Astrocyte of the cerebellum (primary cell): ENCODE measurements at places on chromosomes 7 and 10.

DNA sequence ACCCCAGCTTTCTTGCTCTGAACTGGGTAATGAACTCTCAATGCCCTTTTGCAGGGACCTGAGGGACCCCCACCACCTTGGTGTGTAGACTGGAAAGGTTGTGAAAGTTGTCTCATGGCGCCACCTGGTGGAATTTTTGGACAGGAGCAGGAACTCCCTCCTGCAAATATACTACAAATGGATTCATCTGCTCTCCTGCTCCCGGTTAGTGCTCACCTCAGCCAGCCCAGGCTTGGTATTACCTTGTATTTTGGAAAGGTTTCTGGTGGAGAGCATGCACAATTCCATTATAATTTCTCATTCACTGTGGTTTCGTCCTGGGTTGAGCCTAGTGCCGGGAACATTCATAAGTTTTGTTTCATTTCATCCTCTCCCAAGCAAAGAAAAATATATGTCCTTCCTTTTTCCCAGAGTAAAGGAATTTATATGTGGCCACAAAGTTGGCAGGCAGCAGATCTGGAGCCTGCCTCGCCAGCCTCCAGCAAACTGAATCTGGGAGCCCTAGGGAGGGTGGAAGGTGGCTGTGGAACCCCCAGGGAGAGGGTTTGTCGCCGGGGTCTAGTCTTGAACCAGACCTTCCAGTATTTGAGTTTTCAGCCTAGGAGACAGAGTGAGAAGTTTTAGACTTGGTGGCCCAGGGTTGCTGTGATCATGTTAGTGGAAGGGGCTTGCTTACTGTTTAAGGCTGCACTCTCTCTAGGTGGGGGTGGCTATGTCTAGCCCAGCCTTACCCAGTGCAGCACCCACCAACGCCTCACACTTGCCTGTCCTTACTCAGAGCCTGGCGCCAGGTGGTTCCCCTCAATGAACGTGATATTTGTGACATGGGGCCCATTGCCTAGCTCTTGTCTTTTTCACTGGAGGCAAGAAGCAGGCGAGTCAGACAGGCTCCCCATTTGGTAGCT is 9.5 kb downstream of the FAM241B start:
- DNase-seq = peak; percentile 55

DNA sequence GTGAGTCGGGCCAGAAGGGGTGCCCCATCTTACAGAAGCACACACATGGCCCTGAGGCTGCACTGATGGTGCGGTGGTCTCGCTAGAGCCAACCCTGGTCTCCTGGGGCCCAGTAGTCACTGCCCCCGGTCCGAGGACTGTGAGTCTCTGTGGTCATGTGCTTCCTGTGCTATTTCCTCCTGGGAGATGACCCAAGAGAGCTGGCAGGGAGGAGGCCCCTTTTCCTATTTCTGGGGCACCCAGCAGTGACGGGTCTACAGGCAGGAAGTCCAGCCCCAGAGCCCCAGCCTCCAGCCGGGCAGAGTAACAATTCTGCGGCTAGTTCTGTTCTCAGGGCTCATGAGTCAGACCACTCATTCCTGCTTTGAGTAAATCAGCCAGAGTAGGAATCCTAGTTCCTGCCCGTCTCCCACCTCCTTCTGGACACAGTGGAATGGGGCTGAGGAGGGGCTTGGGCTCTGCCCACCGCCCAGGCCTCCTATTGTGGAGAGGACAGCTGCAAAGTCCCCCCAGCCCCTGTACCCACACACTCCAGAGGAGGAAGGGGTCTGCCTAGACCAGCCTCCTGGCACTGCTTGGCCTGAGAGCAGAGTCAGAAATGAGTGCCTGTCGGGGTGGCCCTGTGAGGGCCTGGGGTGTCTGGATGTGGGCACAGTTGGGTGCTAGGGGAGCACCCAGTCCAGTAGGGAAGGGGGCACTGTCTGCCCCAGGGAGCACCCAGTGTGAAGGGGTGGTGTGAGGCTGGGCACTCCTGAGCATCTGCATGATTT is 80.5 kb upstream of the PPIF start:
- DNase-seq = peak; percentile 84

DNA sequence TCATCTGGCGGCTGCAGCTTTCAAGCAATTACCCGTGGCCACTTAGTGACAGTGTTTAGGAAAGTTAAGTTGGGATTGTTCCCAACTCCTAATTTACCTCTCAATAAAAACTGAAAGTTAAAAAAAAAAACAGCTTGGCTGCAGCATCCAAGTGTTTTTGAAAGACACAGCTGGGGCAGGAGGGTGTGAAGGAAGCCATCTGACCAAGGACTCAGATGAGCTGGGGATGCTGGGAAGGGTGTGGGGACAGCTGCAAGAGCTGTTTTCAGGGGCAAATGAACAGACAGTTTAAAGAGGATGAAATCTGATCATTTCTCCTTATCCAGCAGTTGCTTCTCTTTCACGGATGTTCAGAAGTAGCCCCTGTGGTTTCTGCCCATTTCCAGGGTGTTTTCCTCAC is 129.2 kb upstream of the CDCA7L start:
- DNase-seq = no peak

DNA sequence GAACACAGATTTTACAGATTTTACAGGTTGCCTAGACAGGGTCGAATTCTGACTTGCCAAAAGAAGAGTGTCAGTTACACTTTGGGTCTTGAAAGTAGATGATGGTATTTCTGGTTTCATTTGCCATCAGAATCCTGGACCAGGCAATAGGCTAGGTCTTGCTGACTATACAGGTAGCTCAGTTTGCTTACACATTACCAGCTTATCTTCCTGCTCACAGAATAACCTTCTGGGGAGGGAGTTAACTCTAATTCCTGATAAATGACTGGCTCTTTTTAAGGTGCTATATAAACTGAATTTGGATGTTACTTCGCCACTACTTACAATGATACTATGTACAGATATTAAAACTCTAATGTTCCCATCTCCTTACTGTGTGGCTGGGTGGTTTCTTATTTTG is 39.8 kb downstream of the GBF1 start:
- DNase-seq = no peak

GRCh38 chr10:17001961-17002749 is 127.5 kb downstream of the CUBN start:
- DNase-seq = peak; percentile 99

DNA sequence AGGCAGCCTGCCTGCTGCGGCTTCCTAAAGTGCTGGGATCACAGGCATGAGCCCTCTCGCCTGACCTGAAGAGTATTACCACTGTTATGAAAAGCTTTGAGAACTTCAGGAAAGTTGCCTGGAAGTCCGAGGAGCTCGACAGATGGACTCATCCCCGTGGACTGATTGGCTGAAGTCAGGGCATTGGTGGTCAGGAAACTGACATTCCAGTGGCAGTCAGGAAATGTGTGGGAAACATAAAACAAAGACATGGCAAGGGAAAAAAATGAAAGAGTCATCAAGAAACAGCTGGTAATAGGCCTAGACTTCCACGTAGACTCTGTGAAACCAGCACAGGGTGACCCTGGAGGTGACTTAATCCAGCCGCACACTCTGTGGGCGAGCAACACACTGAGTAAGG is 123.3 kb downstream of the CDH23 start:
- peak; percentile 16 for DNase-seq

- no peak for DNase-seq
These were observed 18.3 kb downstream of the UBN2 start for GRCh38 chr7:139249179-139249810.

GRCh38 chr10:132708936-132709335 is 77.0 kb downstream of the NKX6-2 start:
- DNase-seq = no peak

DNA sequence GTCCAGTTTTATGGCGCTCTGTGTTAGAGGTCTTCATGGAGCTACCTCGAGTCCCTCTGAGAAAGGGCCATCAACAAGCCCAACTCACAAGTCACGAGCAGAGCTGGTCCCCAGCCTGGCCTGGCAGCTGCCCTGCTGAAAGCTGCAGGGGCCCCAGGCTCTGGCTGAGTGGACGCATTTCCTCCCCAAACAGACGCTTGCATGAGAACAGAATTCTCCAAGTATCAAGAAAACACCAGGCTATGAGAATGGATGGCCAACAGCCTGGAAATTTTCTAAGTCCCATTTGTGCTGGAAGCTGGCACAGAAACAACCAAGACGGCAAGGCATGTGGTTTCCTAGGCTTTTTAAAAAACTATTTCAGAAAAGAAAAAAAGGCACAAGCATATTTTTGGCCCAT is 114.8 kb downstream of the FAM53B start:
- no peak for DNase-seq

DNA sequence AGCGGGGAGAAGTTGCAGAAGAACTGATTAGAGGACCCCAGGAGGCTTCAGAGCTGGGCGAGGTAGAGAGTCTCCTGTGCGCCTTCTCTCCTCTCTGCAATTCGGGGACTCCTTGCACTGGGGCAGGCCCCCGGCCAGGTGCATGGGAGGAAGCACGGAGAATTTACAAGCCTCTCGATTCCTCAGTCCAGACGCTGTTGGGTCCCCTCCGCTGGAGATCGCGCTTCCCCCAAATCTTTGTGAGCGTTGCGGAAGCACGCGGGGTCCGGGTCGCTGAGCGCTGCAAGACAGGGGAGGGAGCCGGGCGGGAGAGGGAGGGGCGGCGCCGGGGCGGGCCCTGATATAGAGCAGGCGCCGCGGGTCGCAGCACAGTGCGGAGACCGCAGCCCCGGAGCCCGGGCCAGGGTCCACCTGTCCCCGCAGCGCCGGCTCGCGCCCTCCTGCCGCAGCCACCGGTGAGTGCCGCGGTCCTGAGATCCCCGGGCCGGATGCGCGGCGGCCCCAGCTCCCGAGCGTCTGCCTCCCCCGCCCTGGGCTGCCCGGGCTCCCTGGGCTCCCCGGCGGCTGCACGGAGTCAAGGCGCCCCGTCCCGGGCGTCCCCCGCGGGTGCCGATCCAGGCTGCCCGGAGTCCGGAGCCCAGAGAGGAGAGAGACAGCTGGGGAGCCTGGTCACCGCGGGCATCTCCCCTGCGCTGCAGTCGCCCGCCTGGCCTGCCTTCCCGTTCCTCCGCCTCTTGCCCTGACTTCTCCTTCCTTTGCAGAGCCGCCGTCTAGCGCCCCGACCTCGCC is at the start of gene PLAU:
PLAU (plus strand) TSS at position 369 of the 789 bp plus-strand sequence. CDS start 424 bp downstream, outside the sequence.
- no peak for DNase-seq

- no peak for DNase-seq
These were observed 89.2 kb upstream of the MKLN1 start for GRCh38 chr7:131238347-131238931.

DNA sequence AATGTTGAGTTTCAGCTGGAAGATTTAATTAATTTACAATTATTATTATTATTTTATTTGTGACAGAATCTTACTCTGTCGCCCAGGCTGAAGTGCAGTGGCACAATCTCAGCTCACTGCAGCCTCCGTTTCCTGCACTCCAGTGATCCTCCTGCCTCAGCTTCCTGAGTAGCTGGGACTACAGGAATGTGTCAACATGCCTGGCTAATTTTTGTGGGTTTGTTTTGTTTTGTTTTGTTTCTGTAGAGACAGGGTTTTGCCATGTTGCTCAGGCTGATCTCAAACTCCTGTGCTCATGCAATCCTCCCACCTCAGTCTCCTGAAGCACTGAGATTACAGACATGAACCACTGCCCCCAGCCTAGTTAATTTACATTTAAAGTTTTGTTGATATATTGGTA is 93.8 kb upstream of the MEOX2 start:
- DNase-seq = peak; percentile 36
